CD4-positive, alpha-beta T cell treated with Interleukin-4 for 4 hours (primary cell): ENCODE measurements at places on chromosomes 7 and 10.

- no peak for DNase-seq
Observed at GRCh38 chr10:74912682-74913081, 86.3 kb downstream of the KAT6B start.

DNA sequence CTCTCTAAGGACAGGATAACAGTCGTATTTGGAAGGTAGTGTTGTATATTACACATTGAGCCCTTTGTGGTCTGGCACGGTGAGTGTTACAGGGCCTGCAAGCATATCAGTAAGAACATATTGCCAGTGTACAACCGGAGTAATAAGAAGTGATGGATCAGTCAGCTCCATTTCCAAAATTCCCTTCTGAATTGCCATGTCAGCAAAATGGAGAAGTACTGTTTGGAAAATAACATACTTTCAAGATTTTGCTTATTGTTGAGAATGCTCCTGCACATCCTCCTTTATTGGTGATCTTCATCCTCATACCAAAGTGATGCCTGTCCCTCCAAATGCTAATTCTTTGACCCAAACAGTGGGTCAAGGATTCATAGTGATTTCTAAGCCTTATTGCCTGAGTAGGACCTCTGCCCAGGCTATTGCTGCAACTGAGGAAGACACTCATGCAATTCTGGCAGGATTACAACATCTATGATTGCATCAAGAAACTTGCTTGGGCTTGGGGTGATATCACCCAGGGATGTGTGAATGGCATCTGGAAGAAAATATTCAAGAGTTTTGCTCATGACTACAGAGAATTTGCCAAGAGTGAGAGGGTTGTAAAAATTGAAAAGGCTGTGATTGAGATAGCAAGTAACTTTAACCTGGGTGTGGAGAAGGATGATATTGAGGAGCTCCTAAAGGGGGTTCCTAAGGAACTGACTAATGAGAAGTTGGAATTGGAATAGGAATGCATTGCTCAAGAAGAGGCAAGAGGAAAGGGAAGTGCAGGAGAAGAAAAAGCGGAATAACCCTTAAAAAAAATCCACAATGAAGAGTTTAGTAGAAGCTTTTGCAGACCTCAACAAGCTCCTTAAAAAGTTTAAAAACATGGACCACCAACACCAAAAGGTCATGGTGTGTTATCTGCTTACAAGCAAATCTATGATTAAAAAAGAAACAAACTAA, 452.2 kb upstream of the SORCS1 start:
- DNase-seq, result no peak

DNA sequence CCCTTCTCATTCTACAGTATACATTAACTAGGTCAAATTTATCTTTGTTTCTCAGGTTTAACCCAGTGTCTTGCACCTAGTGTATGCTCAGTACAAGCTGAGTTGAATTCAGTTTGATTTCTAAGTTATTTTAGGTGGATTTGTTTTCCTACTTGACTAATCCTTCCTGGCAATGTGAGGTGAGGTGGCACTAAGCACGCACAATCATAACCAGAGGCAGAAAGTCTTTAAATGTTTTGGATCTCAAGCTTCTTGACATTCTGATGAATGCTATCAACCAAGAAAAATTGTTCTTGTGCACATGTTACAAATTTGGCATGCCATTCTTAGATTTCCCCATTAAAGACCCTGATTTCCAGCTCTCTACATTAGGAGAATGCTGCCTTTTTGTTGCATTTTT, 3.2 kb downstream of the BZW2 start:
- DNase-seq, result no peak

GRCh38 chr7:19752020-19752419, 21.4 kb downstream of the TMEM196 start:
- no peak for DNase-seq

- no peak for DNase-seq
Observed at GRCh38 chr7:127865466-127865865, 165.8 kb downstream of the LRRC4 start.

DNA sequence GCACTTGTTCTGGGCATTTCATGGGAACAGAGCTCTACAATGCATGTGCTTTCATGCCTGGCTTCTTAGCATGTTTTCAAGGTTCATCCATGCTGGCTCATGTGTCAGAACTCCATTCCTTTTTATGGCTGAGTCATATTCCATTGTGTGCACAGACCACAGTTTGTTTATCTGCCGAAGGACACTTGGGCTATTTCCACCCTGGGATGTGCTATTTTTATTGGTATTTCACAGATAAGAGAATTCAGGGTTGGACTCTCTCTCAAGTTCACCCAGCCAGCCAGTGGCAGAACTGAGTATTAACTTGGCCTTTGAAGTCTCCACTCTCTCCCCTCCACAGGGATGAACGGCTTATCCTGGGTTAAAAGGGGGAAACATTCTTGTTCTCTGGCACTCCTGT, 190.7 kb upstream of the GPR26 start:
- DNase-seq, result no peak
